ENCODE measurements at places on chromosomes 12 and 14.

- no peak for DNase-seq
Observed at GRCh38 chr12:3222979-3223378, 145.8 kb downstream of the TSPAN9 start.

- DNase-seq = no peak
Observed at GRCh38 chr14:78403278-78403815, 233.2 kb downstream of the NRXN3 start.

- no peak for DNase-seq
Observed at GRCh38 chr12:20028033-20028432, 340.3 kb upstream of the PDE3A start.

DNA sequence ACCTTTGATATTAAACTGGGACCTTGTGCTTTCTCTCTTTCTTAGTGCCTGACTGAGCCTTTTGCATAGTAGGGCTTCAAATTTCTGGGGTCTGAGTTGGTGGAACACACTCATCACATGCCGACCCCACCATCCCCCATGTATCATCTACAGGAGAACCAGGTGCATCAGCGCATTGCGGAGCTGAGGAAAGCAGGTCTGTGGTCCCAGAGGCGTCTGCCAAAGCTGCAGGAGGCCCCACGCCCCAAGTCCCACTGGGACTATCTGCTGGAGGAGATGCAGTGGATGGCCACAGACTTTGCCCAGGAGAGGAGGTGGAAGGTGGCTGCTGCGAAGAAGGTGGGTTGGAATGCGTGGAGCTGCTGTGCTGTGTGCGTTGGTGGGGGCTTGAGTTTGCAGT lies 37.8 kb downstream of the EP400 start:
- no peak for DNase-seq

DNA sequence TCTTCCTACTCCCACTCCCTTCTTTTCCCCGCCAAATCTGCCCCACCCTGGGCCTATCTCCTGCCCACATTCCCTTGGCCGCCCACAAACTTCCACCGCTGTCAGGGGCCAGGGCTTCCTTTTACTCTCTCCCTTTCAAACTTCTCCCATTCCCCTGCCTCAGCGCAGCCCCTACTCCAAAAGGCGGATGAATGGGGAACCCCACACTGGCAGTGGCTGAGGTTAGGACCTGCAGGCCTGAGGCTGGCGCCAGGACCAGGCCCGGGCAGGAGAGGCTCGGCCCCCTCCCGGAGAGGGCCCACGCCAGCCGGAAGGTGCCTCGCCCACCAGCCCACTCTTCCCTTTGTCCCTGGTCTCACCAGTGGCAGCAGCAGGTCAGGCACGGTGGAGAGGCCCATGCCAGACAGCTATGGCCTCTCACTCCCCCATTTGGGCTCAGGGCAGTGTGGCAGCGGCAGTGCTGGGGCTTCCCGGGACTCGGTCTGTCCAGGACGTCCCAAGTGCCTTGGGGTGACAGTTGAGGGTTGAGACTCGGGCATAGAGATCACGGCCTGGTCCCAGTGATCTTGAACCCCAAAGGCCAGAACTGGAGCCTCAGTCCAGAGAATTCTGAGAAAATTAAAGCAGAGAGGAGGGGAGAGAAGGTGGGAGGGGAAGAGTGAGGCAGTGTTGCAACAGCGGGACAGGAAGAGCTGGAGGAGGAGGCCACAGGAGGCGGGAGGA lies at the start of gene TNFRSF1A:
TNFRSF1A (minus strand) TSS at position 660 of the 723 bp plus-strand sequence; CDS start at position 398, 262 bp downstream.
- no peak for DNase-seq

GRCh38 chr12:55899082-55899481 lies 28.6 kb downstream of the PYM1 start:
- no peak for DNase-seq

DNA sequence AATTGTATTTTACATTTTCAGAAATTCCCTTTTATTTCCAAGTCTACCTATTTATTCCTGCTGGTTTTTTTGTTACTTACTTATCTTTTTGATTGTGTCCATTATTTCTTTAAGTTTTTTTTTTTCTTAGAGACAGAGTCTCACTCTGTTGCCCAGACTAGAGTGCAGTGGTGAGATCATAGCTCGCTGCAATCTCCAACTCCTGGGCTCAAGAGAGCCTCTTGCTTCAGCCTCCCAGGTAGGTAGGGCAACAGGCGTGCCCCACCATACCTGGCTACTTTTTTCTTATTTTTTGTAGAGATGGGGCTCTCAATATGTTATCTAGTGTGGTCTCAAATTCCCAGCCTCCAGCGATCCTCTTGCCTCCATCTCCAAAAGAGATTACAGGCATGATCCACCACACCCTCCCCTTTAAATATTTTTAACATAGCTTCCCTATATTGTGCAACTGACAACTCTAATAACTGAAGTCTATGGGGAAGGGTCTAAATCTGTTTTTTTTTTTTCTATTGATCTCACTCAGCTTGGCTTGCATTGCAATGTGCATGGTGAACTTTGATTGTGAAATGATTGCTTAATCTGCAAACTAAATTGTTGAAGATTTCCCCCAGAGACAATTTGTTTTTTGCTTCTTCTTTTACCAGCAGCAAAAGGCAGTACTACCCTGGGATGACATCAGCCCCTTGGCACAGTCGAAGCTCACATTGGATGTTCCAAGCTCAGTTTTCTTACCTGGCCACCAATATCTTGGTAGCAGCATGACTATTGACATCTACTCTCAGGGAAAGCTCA lies 25.7 kb upstream of the COCH start:
- no peak for DNase-seq

DNA sequence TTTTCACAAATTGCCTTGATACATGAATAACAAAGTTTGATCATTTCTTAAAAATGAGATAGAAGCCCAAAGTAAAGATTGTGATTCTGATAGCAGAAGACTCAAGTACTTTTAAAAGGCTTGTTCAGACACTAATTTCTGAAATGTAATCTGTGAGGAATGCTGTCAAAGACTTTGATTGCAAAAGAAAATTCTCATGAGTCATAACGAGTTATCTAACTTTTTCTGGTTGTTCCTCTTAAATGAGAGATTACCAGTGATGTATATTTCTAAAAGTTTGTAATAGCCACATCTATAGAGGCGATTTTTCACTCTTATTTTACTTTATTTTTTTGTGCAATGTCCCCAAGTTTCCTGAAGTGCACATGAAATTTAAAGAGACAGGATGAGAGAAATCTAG lies 7.0 kb downstream of the PYGL start:
- DNase-seq = no peak

GRCh38 chr12:121795034-121795968 lies 1.8 kb upstream of the RHOF start:
- DNase-seq = no peak

DNA sequence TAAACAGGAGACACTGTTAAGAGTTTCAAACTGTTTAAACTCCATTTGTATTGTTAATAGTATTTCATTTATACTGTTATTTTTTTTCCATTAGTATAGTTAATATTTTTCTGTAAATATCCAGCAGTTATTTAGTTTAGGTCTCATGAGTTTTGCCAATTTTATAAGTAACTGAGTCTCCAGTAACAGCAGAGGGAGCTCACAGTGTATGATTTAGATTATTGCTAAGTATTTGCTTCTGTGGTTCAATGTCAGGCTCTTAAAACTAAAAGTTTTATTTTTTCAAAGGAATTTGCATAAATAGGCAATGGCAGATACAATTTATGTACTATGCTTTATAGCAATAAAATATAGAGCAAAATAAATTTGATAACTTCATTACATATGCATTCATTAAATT lies 209.7 kb downstream of the ATXN7L3B start:
- DNase-seq = no peak

GRCh38 chr14:41167040-41167439 lies 439.6 kb upstream of the LRFN5 start:
- no peak for DNase-seq

DNA sequence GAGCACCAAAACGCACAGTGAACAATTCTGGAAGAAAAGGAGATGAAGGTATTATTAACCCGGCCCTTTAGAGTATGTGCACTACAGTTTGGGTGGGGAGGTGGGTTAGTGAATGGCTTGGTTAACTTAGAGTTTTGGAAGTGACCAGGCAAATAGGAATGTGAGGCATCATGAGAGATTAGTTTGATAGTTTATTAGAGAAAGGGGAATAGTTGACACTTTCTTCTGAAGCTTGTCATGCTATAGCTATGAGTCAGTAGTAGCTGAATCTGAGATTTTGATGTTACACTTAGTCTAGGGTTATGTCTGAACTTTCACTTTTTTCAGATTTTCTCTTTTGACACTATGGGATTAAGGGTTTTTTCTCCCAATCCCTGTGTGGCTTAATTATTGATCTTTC lies 567.2 kb downstream of the SNAPC1 start:
- DNase-seq = no peak

- no peak for DNase-seq
Observed at GRCh38 chr12:96104566-96104965, 69.2 kb upstream of the LTA4H start.

- DNase-seq = no peak
Observed at GRCh38 chr12:13203034-13203922, 6.8 kb downstream of the EMP1 start.

- DNase-seq = no peak
Observed at GRCh38 chr14:50783563-50783962, 47.4 kb downstream of the NIN start.

DNA sequence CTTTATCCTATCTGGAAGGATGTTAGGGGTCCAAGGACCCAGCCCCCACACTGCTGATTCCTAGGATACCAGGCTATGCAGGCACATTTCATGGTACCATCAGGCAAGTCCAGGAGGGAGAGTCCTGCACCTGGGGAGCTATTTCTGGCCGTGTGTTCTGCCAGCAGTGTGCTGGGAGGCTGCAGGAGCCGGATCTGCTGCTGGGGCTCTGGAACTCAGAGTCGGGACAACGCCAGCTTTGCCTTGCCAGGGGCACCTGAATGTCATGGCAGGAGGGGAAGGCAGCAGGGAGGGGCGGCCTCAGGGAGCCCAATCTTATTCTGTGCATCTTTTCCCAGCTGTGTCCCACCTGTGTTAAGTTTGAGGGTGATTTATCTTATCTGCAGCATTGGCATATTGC lies 17.8 kb downstream of the SRRM4 start:
- DNase-seq = no peak
